ENCODE measurements at places on chromosomes 13 and 19.

- DNase-seq, result no peak
Measured at GRCh38 chr13:106989876-106990275, 421.9 kb upstream of the ARGLU1 start.

- no peak for DNase-seq
Measured at GRCh38 chr19:15897026-15897737, 692 bp downstream of the CYP4F2 start.

- DNase-seq, result no peak
Measured at GRCh38 chr19:27764186-27764804, 1448.7 kb downstream of the UQCRFS1 start.

DNA sequence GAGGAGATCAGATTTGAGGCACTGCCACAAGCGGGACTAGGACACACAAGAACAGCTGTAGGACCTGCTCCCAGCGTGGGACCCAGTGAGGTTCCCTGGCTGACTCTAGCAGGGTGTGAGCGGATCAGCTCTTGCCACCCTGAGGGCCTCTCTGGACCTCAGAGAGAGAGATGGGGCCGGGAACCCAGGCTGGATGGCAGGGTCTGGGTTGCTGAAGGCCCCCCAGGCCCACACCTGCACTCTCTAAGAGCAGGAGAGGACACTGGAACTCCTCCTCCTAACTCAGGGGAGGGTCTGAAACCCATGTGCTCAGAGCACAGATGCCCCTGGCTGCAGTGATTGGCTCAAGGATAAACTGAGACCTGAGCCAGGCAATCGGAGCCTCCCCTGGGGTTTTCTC is 13.5 kb upstream of the IL4I1 start:
- no peak for DNase-seq

DNA sequence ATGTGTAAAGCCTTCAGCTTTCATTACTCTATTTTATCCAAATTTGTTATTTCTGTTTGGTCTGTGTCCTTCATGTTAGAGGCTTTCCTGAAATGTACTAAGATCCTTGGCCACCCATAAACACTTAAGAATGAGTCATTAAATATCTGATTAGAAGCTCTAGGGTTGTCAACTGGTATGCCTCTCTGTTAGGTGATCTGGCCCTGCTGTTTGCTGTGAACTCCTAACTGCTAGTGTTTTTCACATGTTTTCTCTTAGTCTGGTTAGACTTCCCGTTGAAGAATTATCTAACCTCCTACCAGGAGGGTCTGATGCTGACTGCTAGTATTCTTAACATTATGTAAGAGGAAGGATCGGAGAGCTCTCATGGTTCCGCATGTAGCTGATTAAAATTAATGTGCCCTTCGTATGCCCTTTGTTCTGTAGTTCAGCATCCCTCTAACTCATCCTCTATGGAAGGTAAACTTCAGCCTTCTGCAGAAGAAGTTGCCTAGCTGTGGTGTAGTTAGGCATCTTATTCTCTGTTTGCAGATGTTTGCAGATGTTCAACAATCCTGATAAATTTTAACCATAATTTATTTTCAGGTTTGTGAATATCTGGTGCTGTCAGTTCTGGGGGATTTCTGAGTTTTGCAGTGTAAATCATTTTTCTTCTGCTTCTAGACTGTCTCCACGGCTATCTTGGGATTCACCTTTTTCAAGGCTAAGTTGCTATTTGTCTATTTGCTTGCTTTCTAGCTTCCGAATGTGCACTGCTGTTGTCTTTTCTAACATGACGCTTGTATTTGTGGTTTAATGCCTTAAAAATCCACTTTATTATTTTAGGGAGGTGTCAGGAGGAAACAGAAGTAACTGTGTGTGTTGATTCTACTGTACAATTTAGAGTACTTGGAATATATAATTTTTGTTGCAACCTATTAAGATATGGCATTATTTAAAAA is 207.2 kb upstream of the SPRY2 start:
- DNase-seq, result no peak

GRCh38 chr19:46373491-46374359 is 26.8 kb downstream of the PPP5C start:
- no peak for DNase-seq

- DNase-seq, result no peak
Measured at GRCh38 chr19:30276011-30276882, 95.9 kb upstream of the ZNF536 start.

- DNase-seq, result no peak
Measured at GRCh38 chr19:6887316-6887715, at the start of gene ADGRE1. TSS of gene ADGRE1 (plus strand) at chr19:6887579. CDS start at chr19:6887609, 30 bp downstream.

DNA sequence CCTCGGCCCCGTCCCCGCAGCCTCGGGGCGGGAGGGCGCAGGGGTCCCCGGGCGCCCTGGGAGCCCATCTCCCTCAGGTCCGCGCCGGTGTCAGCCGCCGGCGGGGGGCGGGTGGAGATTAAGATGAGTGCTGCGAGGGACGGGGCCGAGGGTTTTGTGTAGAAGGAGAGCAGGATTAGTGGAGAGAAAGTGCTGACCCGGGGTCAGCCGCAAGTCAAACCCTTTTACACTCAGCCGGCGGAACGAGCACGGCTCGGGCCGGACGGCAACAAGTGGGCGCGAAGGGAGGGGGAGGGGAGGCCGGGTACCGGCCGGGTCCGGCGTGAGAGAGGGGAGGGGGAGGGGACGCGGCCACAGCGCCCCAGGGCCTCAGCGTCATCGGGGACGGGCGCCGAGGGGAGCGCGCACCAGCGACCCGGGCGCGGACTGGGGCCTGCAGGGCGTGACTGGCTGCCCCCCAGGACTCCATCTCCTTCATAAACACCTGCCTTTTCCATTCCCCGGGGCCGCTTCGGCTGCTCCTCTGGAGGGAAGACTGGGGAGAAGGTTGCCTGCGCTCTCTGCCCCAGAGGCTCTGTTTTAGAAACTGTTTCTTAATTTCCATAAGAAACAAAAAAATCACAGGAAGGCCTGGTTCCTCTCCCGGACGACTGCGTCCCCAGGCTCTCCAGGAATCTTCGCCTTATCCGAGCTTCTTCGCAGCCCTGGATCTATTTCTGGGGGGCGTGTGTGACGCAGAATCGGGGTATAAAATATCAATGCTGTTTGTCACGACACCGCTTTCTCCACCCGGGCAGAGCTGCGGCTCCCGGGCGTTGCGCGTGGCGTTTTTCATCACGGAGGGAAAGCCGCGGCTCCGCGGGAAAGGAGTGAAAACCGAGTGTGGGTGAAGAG is 6.5 kb downstream of the SOX1 start:
- no peak for DNase-seq

DNA sequence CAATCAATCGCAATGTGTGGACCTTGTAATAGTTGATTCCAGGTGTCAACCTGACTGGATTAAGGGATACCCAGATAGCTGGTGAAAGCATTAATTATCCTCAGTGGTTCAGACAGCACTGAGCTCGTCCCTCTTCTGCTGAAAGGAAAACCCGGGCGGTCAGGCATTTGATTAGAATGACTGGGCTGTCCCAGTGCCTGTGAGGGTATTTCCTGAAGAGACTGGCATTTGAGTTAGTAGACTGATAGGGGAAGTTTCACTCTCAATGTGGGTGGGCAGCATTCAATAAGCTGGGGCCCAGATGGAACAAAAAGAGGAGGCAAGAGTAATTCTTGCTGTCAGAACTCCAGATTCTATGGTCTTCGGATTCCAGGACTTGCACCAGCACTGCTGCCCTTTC is 31.9 kb downstream of the KPNA3 start:
- DNase-seq, result no peak

DNA sequence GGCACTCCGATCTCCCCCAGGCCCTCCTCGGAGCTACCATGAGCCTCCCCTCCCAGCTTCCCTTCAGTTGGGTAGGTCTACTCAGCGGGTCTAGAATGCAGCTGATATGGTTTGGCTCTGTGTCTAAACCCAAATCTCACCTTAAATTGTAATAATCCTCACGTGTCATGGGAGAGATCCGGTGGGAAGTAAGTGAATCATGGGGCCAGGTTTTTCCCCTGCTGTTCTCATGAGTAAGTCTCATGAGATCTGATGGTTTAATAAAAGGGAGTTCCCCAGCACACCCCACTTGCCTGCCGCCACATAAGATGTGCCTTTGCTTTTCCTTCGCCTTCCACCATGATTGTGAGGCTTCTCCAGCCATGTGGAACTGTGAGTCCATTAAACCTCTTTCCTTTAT is 14.5 kb upstream of the DOCK9 start:
- DNase-seq, result no peak

GRCh38 chr13:46587807-46588418 is 34.9 kb downstream of the LRCH1 start:
- DNase-seq, result no peak

GRCh38 chr19:17337675-17338432 is 501 bp downstream of the GTPBP3 start:
- DNase-seq, result no peak

DNA sequence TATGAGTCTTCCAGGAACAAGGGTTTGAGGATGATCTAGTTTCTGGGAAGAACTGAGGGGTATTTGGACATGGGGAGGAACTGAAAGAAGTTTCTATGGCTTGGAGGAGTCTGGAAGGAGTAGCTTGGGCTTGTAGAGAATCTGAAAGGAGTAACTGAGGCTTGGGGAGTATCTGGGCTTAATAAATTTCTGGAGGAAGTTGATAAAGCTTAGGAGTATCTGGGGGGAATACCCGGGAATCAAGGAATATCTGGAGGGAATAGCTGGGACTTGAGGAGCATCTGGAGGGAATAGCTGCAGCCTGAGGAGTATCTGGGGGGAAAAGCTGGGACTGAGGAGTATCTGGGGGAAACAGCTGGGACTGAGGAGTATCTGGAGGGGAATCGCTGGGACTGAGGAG is 16.0 kb downstream of the FSD1 start:
- DNase-seq, result no peak

DNA sequence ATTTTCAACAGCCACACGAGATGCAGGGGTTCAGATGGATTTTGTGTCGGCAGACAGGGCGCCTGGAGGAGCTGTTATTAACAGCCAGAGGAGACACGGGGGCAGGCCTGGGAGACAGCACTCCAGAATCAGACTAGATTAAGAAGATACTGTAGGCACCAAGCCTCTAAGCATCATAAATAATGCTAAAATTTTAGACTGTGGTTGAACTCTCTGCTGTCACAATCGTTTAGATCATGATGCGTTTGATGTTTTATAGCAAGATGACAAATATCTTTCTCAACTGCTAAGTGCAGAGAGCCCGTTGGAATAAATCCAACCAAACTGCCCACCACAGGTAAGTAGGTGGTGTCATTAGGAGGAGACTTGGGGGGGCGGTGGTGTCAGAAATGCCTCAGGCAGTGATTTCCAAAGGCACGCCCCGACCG is 63.9 kb downstream of the CEBPG start:
- peak; percentile 63 for DNase-seq

DNA sequence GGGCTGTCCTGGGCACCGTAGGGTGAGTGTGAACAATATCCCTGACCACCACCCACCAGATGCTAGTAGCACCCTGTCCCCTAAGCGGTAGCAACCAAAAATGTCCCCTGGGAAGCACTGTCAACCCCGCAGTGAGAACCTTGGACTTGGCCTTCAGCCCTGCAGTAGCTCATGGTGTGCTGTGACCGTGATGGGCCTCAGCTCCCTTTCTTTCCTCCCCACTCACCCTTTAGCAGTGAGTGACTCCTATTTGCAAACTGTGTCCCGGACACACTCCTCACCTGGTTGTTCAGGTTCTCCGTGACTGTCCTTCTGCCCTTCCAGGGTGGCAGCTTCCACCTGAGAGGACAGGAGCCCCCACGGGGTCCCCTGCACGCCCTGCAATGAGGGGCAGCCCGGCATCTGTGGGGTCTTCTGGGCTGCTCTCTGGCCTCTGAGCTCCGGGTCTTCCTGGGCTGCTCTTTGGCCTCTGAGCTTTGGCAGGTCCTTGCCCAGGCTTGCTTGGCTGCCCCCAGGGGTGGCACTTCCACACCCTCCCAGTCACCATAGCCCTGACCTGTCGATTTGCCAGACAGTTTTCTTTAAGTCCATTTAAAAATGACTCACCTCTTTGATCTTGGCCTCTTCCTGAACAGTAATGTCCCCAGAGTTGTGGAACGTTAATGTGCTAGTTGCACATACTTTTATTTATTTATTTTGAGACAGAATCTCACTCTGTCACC is 3.8 kb downstream of the KDM4B start:
- no peak for DNase-seq

DNA sequence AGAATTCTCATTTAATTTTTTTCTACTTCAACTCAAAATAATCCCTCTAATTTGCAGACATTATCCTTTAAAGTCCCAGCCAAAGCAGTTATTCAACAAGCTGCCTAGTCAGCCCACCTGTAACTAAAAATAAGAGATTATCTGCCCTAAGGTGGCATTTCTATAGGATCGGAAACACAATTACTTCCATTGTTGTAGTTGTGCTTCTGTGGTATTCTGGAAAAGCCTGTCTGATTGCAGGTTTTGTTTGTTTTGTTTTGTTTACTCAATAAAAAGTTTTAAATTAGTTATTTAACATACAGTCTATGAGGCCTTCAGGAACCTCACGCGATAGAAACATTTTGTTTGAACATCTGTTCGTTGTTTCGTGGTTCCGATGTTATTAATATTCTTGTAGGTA is 101.0 kb downstream of the ZIC5 start:
- DNase-seq, result no peak

GRCh38 chr19:1875646-1876495 is 9.4 kb downstream of the ABHD17A start:
- DNase-seq, result peak; percentile 89

DNA sequence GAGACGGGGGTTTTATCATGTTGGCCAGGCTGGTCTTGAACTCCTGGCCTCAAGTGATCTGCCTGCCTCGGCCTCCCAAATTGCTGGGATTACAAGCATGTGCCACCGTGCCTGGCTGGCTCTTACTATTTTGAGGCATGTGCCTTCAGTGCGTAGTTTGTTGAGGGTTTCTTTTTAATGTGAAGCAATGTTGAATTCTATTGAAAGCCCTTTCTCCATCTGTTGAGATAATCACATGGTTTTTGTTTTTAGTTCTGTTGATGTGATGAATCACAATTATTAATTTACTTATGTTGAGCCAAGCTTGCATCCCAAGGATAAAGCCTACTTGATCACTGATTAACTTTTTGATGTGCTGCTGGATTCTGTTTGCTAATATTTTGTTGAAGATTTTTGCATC is 290.9 kb downstream of the KCNRG start:
- DNase-seq, result no peak

- DNase-seq, result no peak
Measured at GRCh38 chr13:58547419-58547818, 915.9 kb downstream of the PCDH17 start.

- no peak for DNase-seq
Measured at GRCh38 chr13:26956522-26957142, 196.0 kb upstream of the GPR12 start.

- DNase-seq, result no peak
Measured at GRCh38 chr13:110916301-110917142, 1.7 kb upstream of the ANKRD10 start.

All from SK-N-DZ (cell line).